ENCODE measurements at places on chromosomes 16 and 17.

GRCh38 chr17:74172700-74173099, 30.8 kb upstream of the RPL38 start:
- DNase-seq: no peak

- no peak for DNase-seq
Measured at GRCh38 chr16:59574296-59574695, 840.2 kb upstream of the GOT2 start.

- DNase-seq: no peak
Measured at GRCh38 chr17:36934144-36934691, 3.1 kb upstream of the LHX1 start.

GRCh38 chr16:85514598-85515318, 98.4 kb upstream of the GSE1 start:
- peak; percentile 96 for DNase-seq

DNA sequence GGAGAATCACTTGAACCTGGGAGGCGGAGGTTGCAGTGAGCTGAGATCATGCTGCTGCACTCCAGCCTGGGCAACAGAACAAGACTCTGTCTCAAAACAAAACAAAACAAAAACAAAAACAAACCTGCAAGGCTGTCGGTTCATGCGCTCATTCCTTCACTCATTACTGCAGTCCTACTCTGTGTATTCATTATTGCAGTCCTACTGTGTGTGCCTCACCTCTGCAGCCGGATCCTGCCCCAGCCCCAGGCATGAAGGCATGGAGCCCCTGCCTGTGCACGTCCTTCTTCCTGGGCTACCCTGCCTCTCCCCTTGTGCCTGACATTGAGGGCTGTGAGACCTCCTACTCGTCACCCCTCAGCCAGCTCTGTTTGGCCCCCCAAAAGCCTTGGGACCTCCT, 57.6 kb downstream of the TMEM235 start:
- DNase-seq: no peak

GRCh38 chr16:48232493-48233040, 11.5 kb upstream of the LONP2 start:
- no peak for DNase-seq

DNA sequence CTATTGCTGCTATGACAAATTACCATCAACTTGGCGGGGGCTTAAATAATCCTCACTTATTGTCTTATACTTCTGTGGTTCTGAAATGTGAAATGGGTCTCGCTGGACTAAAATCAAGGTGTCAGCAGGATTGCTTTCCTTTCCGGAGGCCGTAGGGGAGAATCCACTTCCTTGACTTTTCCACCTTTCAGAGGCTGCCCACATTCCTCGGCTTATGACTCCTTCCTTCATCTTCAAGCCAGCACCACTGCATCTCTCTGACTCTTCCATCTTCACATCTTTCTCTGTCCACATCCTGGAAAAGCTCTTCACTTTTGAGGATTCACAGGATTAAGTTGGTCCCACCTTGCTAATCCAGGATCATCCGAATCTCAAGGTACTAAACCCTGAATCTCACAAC, 217.8 kb downstream of the GRIN2A start:
- no peak for DNase-seq

- DNase-seq: no peak
Measured at GRCh38 chr17:52201767-52202519, 43.4 kb upstream of the CA10 start.

GRCh38 chr16:28878083-28878926, at the start of gene ATP2A1:
TSS of gene ATP2A1 (plus strand) at chr16:28878488. CDS start at chr16:28878672, 184 bp downstream.
- DNase-seq: no peak

DNA sequence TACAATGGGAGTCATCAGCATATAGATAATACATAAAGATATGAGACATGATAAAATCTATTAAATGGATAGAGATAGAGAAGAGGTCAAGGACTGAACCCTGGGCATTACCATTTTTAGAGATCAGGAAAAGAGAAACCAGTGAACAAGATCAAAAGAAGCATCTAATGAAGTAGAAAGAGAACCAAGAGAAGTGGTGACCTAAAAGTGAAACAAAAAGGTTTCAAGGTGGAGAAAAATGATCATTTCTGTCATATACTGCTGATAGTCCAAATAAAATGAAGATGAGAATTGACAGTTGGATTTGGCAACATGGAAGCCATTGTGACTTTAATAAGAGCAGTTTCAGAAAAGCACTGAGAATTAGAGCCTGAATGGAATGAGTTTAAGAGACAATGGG, 165.1 kb downstream of the PPM1E start:
- DNase-seq: no peak

DNA sequence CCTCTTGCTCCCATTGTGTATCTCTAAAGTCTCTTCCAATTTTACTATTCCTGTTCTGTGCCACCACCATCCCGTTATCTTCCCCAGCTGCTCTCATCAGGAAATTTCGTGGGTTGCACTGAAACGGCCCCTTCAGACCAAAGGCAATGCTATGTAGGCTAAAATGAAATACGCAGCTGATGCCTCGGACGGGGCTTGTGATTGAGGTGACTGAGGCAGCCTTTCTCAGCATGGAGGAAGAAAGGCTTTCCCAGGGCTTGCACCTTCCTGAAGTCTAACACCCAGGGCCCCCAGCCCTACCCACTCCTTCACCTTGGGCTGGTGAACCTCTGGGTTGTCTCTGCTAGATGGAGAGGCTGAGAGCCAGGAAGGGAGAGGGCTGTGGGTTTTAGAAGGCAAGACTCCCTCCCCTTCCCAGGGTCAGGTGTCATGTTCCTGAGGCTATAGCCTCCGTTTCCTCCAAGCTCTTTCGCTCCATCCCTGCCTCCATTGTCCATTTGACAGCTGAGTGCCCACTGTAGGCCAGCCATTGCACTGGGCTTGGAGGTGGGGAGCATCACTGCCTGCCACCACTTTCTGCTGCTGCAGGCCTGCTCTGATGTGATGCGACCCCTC, 7.8 kb downstream of the CCDC200 start:
- no peak for DNase-seq

DNA sequence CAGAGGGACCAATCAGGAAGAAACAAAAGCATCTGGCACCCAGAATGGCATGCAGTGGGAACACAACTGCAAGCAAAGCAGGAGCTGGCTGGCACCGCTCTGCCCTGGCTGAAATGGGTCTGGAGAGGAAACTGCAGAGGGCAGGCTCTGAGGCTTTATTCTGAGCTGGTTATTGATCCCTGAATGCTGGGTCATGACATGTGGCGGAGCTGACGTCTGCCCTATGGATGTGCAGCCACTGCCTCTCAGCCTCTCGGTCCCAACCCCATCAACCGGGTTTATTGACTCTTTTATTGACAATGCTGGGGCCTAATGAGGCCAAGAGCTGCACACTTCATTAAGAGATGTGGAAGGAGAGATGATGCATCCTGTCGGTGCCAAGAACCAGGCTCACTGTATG, 3.9 kb upstream of the SKAP1 start:
- DNase-seq: no peak

DNA sequence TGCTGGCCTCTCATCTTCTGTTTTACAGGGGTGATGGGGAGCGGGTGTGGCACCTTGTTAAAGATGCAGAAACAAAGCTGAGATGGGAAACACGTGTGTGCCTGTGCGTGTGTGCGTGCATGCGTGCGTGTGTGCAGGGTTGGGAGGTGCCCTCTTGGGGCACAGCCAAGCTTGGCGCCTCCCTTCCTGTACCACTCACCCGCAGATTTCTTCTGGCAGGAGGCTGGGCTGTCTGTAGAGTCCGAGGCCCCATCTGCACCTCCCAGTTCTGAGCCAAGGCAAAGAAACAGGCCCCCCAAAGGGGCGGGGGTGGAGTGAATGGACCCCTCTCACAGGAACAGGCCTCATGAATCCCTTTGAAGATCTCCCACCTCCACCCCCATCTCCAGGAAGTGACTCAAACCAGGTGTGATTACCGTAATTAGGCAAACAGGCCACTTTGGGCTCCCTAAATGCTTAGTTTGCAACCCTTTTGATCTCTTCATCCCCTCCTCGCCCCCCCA, 20.9 kb downstream of the TNS4 start:
- DNase-seq: peak; percentile 75

- peak; percentile 92 for DNase-seq
Measured at GRCh38 chr16:667780-668518, at the start of gene RHOT2. TSS of gene RHOT2 (plus strand) at chr16:668132. CDS start at chr16:668200, 68 bp downstream.

DNA sequence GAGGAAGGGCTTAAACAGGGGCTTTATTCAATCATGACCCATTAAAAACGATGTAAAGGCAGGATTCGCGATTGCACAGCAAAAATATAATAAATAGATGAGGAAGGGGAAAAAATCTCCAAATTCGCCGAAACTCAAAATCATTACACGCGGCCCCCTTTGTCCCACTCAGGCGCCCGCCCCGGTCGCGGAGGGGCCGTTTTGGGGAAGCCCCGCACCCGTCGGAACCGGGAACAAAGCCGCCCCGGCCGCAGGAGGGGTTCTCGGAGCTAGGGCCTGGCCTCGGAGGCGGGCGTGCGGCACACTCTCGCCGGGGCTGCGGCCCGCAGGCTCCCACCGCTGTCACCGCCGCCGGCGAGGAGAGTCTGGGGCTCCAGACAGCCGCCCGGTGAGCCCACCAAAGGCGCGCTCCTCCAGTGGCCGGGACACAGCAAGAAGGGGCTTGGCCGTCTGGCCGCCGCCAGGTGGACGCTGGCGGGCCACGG, 521 bp downstream of the C16orf87 start:
- no peak for DNase-seq

- no peak for DNase-seq
Measured at GRCh38 chr16:78955206-78955605, 645.3 kb downstream of the MAF start.

GRCh38 chr16:66141885-66142284, 224.6 kb upstream of the CDH5 start:
- no peak for DNase-seq

- peak; percentile 79 for DNase-seq
Measured at GRCh38 chr17:78168903-78169793, 767 bp downstream of the SYNGR2 start.

DNA sequence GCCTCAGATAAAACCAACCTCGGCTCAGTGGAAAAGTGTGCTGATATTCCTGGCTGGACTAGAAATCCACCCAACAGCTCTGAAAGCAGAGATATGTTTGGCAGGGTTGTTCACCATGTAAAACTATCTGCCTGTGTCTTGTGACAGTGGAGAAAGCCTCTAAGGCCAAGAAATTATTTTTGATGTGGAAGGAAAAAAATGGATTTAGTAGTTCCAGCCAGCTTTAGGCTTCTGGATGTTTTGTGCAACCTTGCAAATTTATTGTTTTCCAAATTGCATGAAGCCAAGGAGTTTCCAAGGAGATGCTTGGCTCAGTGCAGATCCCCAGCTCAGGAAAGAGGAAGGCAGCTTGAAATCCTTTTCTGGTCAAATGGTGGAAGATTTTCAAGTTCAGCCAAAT, 31.6 kb downstream of the TEKT5 start:
- DNase-seq: no peak

DNA sequence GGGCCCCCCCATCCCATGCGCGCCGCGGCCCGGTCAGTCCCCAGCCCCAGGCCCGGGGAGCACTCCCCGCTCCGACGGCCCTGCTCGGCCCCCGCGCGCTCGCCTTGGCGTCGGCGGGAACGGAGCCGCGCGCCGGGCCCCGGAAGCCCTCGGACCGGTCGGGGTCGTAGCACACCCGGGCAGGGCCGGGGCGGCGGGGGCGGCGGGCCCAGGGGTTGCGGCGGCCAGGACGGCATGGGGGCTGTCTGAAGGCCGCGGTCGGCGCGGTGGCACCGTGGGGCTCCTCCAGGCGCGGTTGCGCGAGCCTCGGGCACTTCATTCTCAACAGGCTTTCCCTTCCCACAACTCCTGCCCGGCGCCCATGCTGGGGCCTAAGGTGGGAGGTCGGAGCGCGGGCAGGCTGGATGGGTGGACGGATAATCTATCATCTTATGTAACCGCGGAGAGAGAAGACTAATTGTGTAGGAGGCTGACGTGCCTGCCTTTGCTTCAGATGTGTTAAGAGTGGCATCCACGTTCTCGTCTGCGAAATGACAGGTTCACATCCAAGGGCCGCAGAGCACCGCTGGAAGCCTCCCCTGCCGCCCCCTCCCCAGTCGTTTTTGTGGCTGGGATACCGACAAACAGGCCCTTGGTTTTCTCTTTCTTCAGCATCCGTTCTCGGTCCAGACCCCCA, 708 bp downstream of the BAIAP2 start:
- DNase-seq: no peak

GRCh38 chr17:28216528-28216927, 102.5 kb upstream of the TMEM97 start:
- DNase-seq: peak; percentile 54

Measured in AG08395 (cell line).